Right lung (tissue), 10 donors: ENCODE measurements at places on chromosomes 6 and 20.

DNA sequence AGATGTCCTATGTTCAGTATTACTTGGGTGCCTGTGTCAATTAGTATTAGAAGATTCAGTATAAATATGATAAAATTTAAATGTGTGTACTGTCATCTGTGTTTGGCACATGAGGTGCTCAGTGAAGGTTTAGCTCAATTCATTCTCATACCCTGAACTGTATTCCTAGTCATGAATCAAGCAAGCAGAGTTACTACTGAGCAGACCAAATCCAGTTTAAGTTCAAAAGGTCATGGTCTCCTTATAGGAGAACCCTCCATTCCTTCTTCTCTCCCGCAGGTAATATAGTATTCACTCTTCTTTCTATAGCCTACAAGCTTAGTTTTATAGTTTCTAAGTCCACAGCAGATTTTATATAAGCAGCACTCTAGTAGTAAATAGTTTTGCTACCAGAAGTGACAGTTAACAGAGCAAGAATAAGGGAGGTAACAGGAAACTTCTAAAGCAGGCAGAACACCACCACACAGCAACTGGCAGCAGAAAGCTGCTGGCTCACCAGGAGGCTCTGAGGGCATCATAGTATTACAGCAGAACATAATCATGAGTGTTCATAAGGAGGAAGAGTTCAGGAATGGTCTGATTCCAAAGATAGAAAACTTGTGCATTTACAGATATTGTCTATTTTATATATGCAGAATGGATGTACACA lies 133.2 kb downstream of the SLC16A10 start:
- DNase-seq: no peak

- DNase-seq: no peak
Observed at GRCh38 chr6:2502998-2503674, 247.6 kb downstream of the MYLK4 start.

DNA sequence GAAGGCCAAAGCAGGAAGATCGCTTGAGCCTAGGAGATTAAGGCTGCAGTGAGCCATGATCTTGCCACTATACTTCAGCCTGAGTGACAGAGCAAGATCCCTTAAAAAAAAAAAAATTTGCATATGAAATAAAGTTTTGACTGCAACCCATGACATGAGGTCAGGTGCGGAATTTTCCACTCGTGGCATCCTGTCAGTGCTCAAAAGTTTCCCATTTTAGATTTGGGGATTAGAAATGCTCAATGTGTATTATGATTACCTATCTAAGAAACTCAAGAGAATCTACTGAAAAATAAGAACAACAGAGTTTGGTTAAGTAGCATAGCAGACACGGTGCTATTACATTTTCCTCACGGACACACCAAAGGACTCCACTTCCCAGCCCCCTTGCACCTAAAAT lies 11.7 kb downstream of the SLC23A2 start:
- DNase-seq: no peak

- no peak for DNase-seq
Observed at GRCh38 chr6:165321555-165322145, 12.2 kb upstream of the C6orf118 start.

- DNase-seq: no peak
Observed at GRCh38 chr20:18596270-18596669, 8.4 kb downstream of the DTD1 start.

- DNase-seq: peak; percentile 42
Observed at GRCh38 chr20:39112178-39112743, 150.1 kb downstream of the DHX35 start.

- DNase-seq: no peak
Observed at GRCh38 chr6:136740050-136740974, 52.0 kb downstream of the MAP3K5 start.

DNA sequence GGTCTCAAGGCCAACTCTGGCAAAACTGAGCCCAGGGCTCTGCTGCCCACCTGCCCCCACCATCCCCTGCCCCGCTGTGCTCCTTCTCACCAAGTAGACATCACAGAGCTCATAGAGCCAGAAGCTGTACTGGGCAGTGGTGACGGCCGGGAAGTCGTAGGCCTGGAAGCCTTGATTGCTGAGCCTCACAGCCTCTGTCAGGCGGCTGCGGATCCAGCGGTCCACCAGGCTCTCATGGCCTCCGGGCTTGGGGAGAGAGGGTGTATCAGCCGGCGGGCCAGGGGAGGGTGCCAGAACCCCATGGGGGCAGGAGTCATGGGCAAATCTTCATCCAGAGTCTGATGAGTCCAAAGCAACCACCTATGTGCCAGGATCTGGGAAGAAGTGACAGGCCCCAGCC lies 2.8 kb upstream of the VWA7 start:
- no peak for DNase-seq

DNA sequence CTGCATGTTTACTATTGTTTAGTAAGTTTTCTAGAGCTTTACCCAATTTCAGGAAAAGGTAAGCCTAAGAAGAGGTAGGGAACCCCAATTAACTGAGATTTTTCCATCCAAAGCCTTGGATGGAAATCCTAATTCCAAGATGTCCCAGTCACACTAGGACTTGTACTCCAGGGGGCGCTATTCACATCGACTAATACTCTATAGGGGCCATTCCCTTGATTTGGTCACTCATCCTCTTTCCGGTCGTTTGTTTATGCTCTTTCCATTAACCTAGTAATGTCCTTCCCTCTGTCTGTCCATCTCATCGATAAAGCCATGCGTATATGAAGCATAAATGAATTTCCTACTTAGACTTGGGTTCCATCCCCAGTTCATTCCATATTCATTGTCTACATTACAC lies 80.8 kb upstream of the FUCA2 start:
- no peak for DNase-seq

GRCh38 chr6:140427842-140428241 lies 1053.4 kb upstream of the CITED2 start:
- no peak for DNase-seq

- no peak for DNase-seq
Observed at GRCh38 chr20:38804221-38804620, 1.3 kb upstream of the PPP1R16B start.

- DNase-seq: no peak
Observed at GRCh38 chr6:88494401-88495140, 328.4 kb upstream of the CNR1 start.

GRCh38 chr20:32159766-32160221 lies 47.7 kb downstream of the PLAGL2 start:
- no peak for DNase-seq

DNA sequence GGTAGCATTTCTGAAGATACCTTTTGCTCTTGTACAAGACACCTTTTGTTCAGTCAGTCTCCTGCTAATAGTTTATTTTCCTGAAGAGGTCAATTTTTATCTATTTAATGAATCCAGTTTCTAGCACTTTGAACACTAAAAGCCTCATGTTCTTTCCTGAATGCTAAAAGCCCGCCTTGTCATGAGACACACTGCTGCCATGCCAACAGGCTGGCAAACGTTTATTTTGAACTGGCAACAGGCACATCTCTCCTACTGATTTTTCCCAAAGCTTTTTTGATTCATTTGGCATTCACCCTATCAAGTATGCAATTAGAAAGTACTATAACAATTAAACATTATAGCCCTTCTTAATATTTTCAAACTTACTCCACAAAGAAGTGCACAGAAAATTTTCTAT lies 421.2 kb upstream of the EYS start:
- DNase-seq: no peak

DNA sequence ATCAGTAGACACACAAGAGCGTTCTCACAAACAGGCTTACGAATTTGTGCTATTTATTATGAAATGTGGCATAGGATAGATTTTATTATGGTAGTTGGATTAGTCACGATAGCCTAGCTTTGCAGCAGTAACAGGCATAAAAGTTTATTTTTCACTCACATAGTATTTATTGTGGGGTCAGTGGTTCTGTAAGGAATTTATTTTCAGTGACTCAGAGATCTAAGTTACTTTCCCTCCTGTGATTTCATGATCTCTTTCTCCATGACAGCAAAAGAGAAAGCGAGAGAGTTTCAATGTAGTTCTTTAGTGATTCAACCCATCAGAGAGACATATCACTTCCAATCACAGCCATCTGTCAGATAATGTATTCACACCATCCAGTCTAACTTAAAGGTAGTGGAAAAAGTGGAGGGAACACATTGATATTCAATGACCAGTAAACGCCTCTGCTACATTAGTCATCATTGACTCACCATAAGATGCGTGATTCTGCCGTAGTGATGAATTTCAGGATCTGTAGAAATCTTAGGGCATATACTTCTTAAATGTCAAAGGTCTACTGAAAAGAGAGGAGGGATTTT lies 605.5 kb downstream of the HDGFL1 start:
- no peak for DNase-seq

DNA sequence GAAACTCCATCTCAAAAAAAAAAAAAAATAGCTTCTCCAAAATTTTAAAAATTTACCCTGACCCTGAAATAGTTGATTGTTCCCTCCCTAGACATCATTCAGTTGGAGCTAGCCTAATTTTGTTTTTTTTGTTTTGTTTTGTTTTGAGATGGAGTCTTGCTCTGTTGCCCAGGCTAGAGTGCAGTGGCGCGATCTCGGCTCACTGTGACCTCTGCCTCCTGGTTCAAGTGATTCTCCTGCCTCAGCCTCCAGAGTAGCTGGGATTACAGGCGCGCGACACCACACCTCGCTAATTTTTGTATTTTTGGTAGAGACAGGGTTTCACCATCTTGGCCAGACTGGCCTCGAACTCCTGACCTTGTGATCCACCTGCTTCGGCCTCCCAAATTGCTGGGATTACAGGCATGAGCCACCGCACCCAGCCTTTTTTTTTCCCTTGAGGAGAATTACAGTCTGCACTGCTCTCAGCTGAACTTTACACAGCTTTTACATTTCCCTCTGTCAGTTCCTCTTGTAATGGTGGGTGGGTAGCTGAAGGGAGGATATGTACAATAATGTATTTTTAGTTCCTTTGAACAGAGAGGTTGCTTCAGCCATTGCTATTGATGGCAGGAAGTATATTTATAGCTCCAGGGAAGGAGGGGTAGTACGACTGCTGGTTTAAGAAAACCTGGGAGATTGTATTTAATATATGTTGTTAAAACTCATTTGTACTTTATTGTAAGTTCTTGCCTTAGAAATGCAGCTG lies 27.7 kb downstream of the PTPRA start:
- no peak for DNase-seq

DNA sequence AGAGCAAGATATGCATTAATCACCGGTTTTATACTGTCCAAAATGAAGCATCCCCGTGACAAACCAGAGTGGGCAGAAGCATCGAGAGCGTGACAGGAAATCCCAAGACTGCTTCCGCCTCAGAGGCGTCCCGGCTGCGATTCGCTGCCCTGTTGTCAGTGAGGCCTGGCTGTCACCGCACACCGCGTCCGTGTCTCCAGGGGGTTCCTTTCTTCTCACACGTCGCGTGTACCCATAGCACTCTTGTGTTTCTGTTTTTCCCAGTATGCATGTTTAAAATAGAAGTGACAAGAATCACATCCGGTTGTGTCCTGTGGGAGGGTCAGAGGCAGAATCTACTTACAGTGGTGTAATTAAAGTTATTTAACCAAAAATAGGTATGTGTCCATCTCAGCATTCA lies 8.3 kb upstream of the ADRM1 start:
- no peak for DNase-seq

DNA sequence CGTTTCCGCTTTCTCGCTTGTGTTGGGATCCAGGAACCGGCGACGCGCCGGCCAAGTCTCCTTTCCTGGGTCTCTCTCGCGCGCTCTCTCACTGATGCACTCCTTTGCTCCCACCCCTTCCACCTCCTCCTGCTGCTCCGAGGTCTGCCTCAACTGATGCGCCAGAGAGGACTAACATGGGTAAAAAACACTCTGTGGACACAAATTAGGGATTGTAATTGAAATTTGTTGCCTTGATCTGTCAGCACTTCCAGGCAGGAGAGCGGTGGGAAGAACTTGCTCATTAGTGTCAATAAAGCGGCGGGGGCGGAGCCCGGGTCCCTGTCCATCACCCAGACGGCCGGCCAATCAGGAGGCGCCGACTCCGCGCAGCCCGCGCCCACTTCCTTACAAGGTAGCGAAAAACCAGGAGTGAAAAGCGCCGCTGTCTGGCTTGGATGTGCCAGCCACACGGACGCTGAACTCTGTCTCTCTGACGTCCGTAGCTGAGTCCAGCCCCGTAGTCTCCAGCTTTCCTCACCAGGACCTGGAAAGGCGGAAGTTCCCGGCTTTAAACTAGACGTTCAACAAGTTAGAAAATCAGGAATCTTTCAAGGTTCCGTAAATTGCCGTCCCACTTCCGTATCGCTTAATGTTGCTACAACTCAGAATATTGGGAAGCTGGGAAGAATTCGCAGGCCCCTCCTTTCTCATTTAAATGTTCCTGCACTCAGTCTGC lies at the start of gene TBX18:
TSS of gene TBX18 (minus strand) at position 267 of the 718 bp plus-strand sequence. CDS start 417 bp downstream, outside the sequence.
- DNase-seq: no peak

GRCh38 chr6:44010411-44011349 lies 116.6 kb downstream of the MRPL14 start:
- no peak for DNase-seq

DNA sequence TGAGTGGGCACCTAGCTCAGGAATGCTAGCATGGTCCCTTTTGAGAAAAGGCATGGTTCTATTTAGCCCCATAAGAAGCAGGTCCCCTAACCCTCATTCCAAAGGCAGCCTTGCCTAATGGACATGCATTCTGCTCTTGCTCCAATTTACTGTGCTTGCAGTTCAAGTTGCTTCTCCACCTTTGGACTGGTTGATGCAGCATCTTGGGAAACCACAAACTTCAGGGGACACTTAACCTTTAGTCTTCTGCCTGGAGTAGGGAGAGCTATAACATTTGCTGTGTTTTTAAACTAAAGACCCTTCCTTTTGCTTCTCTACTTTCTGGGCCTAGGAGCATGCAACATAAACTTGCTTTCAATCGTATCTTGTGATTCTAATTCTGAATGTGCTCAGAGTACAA lies 5.1 kb upstream of the PHF3 start:
- no peak for DNase-seq

- DNase-seq: no peak
Observed at GRCh38 chr6:117399924-117400323, 25.8 kb downstream of the ROS1 start.

GRCh38 chr20:34536798-34537394 lies 20.7 kb downstream of the DYNLRB1 start:
- no peak for DNase-seq

GRCh38 chr20:1154691-1155090 lies 30.1 kb downstream of the TMEM74B start:
- DNase-seq: no peak

DNA sequence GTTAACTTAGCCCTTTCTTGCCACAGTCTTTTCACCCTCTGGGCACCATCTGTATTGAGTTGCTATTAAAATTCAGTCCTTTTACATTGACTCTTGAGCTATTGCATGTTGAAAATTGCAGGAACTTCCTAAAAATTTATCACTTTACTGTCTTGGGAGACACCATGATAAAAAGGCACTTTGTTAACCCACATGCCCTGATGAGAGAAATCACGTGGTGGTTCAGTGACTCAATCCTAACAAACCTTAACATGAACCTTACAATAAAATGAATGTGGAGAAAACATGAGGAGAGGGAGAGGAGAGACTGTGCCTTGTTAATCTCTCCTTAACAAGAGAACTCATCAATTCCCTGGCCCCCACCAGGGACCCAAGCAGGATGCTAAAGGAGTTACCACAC lies 30.8 kb downstream of the GSTA4 start:
- no peak for DNase-seq
